ENCODE measurements at places on chromosomes 3 and 15.

DNA sequence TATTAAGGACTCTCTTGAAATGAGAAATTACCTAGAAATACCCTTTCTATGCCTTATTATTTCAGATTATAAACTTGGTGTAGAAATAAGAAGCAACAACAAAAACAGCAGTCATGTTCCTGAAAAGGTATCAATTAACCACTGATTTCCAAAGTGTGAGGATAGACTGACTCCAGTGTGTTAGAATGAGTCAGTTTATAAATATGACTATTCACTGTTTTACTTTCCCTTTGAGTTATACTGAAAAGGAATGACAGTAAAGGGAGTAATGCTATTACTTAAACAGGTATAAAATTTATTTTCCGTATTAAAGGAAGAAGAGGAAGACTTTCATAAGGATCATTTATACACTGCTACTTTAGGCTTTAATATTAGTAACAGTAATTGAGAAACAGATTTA is 12.9 kb downstream of the GMNC start:
- DNase-seq: no peak

DNA sequence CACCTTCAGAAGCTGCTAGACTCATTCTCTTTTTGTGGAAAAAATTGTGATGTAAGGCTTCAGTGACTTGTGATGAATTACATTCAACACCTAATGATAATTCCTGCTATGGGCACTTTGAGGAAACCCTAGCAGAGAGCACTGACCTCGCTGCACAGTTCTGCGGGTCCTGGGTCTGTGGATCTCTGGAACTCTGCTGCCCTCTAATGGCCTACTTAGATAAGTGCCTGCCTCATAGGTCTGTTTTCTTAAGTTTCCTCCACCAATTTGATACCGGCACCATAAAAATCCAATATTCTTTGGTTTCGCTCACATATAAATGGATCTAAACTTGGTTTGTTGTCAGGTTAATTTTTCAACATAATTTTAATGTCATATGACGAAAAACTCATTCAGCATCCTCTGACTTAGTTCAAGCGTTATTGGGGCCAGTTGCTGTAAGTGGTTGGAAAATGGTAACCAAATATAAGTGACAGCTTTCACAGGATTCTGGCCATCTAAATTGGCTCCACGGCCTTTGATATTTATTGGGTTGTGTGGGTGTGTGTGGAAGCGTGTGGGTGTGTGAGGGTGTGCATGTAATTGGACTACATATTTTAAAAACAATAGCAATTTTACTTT is 10.4 kb downstream of the SLITRK3 start:
- no peak for DNase-seq

DNA sequence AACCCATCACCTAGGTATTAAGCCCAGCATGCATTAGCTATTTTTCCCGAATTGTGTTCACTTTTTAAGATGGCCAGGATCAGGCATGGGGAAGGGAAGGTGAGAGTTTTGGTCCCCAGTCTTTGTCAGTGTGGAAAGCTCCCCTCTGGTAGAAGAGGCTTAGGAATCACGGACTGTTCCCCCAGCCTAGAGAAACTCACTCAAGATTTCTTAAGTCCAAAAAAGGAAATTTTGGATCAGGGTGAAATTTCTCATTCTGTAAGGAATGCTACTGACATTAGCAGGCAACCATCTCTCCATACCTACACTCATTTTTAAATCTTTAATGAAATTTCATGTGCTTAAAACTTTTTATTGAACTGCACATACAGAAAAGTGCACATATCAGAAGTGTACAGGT is 70.3 kb upstream of the GALNT15 start:
- no peak for DNase-seq

DNA sequence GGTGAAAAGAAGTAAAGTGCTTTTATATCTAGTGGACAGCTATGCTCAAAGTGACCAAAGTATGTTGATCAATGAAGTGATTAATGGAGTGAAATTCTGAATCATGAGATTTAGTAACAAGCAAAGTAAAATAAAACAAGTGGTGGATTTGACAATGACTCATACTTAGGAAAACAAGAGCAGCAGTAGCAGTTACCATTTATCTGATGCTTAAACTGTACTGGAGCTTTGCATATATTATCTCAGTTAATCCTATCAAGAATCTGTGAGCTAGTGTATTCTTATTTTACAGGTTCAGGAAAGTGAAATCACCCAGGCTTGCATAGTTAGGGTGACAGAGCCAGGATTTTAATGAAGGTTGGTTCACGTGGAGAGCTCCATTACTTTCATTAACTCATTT is 50.6 kb upstream of the SPATA16 start:
- DNase-seq: no peak

- DNase-seq: no peak
Observed at GRCh38 chr15:68252925-68253534, 23.5 kb upstream of the CLN6 start.

- DNase-seq: no peak
Observed at GRCh38 chr15:74709011-74709410, 13.2 kb upstream of the EDC3 start.

GRCh38 chr15:73026511-73027054 is 25.7 kb upstream of the NEO1 start:
- DNase-seq: no peak

- DNase-seq: no peak
Observed at GRCh38 chr3:107633327-107634098, 110.8 kb downstream of the BBX start.

GRCh38 chr15:59953392-59953883 is 50.7 kb upstream of the FOXB1 start:
- DNase-seq: no peak

DNA sequence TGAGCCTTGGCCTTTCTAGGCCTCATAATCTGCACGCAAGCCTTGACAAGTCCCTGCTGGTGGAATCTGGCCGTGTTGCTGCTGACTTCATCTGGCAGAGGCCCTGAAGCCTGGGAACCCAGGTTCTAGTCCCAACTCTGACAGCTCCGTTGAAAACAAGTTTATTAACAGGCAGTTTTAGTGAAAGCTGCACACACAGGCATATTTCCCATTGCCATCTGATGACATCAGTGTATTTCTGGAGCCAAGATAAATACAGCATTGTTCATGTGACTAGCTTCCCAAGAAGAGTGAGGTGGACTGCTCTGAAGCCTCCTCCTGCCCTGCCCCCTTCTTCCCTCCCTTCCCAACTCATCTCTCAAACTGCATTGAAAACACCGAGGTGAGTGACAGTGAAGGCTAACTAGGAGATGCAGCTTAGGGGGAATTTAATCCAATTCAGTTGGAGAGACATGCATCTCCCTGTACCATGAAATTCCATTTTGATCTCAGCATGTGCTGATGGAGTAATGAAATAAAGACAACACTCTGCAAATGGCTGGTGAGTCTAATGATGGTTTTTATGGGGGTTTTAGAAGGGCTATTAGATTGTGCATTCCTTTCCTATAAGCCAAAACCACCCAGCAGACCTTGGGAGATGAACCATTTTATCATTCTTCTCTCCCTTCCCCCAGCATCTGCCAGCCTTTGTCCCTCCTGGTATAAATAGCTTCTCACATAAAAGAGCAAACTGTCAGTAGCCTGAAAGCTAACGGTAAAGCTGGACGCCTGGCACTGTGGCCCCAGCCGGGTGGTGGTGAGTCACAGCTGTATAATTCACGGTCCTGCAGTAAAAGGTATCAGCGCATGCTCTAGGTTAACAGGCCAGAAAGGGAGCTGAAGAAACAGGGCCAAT is 38.0 kb downstream of the PRICKLE2 start:
- no peak for DNase-seq

- DNase-seq: no peak
Observed at GRCh38 chr15:82554351-82554750, 14.1 kb upstream of the RPS17 start.

All from activated CD8-positive, alpha-beta memory T cell treated with anti-CD3 and anti-CD28 coated beads for 24 hours (primary cell).